ENCODE measurements at places on chromosomes 1 and 21.

DNA sequence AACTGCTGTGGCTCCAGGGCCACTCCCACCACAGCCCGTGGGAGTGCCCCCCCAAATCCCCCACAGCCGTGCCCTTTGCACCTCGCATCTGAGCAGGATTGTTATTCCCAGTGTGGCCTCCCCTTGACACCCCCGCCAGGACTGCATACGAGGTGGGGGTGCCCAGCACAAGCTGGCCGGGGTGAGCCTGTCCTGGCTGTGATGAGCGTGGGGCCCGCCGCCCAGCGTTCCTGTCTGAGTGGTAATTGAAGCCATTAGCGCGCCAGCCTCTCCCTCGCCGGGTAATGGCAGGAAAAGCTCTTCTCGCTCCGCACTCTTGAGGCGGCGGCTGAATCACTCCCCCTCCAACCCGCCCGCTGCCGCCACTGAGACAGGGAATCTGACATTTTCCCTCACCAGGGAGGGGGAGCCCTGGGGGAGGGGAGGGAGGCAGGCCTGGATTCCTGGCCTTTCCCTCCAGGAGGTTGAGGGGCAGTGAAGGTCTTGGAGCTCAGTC lies 27.7 kb downstream of the PTPRF start:
- no peak for DNase-seq

DNA sequence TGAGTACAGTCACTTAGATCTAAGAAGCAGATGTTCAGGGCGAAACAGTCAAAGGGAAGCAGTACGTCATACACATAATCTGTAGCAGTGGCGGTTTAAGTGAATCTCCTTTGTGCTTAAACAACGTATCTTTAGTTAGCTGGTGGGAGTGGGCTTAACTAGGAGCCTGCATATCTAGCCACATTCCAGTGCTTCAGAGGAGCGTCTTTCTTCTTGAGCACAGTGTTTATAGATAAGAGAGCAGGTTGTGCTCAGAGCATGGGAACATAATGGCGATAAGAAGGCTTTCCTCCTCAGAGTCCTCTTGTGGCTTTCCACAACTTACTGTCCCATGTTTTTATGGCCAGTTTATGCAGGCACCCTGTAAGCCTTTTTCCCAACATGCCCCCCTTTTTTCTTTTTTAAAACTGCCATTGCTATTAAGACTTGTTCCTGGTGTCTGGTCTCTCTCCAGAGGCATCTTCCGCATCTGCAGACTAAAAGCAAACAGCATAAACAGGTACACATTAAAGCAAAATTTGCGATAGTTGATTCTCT lies 3.2 kb downstream of the DAP3 start:
- no peaks in the 10 kb centered on the region for H3K36me3 ChIP-seq
- H3K27me3 ChIP-seq, result no peaks in the 10 kb centered on the region
- H3K4me3 ChIP-seq, result no peak overlapping the region
- no peak overlapping the region for H3K27ac ChIP-seq
- DNase-seq, result no peak
- no peaks in the 10 kb centered on the region for H3K4me1 ChIP-seq

DNA sequence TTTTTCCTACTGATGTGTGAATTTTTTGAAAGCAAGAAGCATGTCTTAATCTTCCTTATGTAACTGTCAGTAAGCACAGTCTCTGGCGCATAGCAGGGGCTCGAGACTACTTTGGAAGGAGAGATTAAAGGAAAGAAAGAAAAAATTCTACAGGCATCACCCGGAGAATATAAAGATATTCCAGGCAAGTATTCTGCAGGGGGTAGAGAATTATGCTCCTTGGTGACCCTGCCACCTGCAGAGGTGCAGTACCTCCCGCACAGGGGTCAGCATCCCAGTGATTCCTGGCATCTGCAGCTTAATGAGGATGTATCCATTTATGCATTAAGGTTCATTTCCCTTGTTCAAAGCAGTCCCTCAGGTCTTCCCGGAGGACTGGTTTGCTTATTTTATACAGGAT lies 87.6 kb upstream of the WLS start:
- no peaks in the 10 kb centered on the region for H3K36me3 ChIP-seq
- H3K4me3 ChIP-seq, result no peak overlapping the region
- H3K27ac ChIP-seq, result no peak overlapping the region
- no peaks in the 10 kb centered on the region for H3K27me3 ChIP-seq
- no peak for DNase-seq

DNA sequence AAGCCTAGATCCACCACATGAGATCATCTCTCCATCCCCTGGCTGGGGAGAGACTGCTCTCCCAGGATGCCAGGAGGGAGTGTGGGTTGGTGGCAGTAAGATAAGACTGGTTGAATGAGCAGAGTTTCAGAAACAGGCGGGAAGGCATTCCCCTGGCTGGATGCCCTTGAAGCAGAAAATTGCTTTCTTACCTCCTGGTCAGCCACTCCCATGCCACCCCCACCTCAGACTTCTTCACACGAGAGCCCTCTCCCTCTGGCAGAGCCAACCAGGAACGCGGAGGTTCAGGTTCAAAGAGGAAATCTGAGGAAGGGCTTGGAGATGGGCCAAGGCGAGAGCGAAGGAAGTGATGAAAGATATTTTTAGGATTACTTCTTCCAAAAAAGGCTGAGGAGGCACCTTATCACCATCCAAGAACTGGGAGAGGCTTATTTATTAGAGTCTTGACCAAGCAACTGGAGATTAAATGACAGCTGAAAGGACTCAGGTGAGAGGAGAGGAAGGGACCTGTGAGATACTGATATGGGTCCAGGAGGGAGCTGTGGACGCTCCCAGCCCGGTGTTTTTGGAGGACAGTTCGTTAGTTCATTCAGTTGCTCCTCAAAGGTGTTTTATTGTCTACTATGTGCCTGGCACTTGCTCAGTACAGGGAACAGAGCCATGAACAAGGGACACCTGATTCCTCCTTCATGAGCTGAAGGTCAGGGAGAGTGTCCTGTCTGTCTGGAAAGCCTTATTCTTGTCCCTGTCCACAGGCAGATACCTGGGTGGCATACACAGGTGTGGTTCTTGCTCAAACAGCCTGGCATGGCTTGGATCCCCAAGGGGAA lies 18.9 kb upstream of the SLC26A9 start:
- DNase-seq, result no peak
- no peak overlapping the region for H3K4me3 ChIP-seq
- no peak overlapping the region for H3K27ac ChIP-seq
- H3K27me3 ChIP-seq, result no peaks in the 10 kb centered on the region
- no peaks in the 10 kb centered on the region for H3K4me1 ChIP-seq

DNA sequence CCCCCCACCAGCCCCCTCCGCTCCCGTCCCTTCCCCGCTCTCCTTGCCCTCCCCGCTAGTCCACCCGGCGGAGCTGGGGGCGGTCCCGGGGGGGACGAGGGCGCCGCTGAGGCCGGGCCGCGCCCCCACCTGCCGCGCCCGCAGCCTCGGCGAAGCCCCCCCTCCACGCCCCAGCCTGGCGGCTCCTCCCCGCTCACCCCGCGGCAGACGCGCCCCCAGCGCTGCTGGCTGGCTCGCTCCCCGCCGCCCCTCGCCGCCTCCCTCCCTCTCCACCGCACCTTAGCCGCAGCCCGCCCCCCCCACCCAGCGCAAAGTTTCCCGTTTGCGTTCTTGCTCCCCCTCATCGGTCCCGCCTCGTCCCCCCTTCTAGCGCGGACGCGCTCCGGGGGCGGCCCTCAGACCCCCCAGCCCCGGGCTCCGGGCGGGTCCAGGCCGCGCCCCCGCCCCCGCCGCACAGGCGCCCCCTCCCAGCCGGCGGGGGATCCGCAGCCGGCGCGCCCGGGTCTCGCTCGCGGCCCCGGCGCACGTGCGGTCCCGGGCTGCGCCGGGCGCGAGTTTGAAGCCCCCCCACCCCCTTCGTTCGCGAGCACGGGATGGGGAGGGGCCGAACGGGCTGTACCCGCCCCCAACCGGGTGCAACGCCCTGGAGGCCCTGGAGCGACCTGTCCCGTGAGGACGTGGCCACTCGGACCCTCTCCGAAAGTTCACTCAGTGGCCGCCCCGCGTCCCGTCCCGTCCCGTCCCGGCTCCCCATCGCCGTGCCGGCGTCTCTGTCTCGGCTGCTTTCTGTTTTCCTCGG lies 623 bp downstream of the PTPRF start:
- peak overlapping the region; percentile 59 for H3K4me3 ChIP-seq
- H3K4me1 ChIP-seq, result no peaks in the 10 kb centered on the region
- no peak for DNase-seq

DNA sequence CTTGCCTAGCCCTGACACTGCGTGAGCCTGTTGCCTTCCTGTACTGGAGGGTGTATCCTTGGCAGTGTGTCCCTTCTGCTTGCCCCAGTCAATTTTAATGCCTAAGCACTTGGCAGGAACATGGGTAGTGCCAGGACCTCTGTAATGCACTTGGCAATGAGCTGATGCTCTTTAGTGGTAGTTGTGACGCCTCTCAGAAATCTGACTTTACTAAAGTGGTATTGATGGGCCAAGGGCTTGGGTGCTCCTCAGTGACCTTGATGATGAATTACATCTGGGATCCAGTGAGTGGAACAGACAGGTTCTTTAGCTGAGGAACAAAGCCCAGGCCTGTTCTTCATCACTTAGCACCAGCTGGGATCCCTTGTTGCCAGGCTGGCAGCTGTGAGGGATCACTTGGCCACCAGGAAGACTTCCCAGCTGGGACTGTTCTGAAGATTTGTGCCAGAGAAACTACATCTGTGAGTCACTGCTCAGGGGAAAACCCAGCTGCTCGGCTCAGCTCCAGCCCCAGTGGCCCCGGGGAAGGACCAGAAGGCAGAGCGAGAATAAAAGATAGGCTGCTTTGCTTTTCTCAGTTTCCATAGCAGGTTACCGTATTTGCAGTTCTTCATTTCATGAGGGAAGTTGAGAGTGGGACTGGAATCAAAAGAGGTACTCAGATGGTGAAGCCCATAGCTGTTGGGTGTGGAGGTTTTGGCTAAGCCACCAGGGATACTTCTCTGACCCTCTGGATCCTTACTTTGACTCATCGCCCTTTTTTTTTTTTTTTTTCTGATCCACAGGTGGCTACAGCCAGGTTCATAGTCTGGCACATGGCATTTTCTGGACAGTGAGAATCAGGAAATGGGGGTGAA lies 28.5 kb upstream of the KCNA2 start:
- H3K27me3 ChIP-seq, result no peaks in the 10 kb centered on the region
- no peak overlapping the region for H3K4me3 ChIP-seq
- no peak overlapping the region for H3K27ac ChIP-seq
- H3K36me3 ChIP-seq, result no peaks in the 10 kb centered on the region
- H3K4me1 ChIP-seq, result no peaks in the 10 kb centered on the region

DNA sequence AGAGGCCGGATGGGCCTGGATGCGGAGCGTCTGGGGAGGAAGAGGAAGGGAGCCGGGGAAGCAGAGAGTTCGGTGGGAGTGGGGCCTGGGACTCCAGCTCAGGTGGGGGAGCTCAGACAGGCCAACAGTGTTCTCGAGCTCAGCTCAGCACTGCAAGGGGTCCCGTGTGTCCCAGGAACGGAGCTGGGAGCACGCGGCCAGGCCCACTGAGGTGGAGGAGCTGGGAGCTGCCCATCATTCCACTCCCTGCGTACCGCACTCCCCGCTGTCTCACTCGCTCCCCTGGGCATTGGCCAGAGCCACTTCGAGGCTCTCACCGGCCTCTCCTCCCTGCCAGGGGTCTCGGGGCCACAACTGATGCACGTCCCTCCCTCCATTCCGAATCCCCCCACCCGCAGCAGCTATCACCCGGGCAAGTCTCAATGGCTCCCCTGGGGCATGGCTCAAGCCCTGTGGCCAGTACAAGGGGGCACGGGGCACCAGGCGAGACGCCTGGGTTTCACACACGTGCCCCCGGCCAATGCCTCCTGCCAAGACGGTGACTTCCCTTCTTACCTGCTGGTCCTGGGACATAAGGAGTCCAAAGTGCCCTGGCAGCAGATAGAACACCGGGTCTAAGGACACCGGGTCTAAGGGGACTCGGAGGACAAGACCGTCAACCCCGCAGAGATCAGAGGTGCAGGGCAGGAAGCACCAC lies 30.3 kb upstream of the COL6A2 start:
- no peaks in the 10 kb centered on the region for H3K36me3 ChIP-seq
- no peak for DNase-seq
- peak overlapping the region; percentile 95 for H3K27ac ChIP-seq
- H3K4me1 ChIP-seq, result no peaks in the 10 kb centered on the region
- H3K27me3 ChIP-seq, result peaks cover 4% of the 10 kb centered on the region

- peak overlapping the region; percentile 79 for H3K27ac ChIP-seq
- H3K27me3 ChIP-seq, result no peaks in the 10 kb centered on the region
- peaks cover 10% of the 10 kb centered on the region for H3K4me1 ChIP-seq
Observed at GRCh38 chr21:46079352-46080170, 18.4 kb upstream of the COL6A2 start.

GRCh38 chr21:37257511-37257966 lies 9.6 kb downstream of the VPS26C start:
- no peaks in the 10 kb centered on the region for H3K4me1 ChIP-seq
- H3K36me3 ChIP-seq, result no peaks in the 10 kb centered on the region
- H3K27me3 ChIP-seq, result no peaks in the 10 kb centered on the region

- peaks cover 14% of the 10 kb centered on the region for H3K4me1 ChIP-seq
- H3K4me3 ChIP-seq, result peak within 1 kb of the TSS; percentile 55
- H3K27ac ChIP-seq, result peak within 1 kb of the TSS; percentile 61
- DNase-seq, result peak; percentile 44
Observed at GRCh38 chr1:1540090-1540817, at the start of gene TMEM240. TSS of gene TMEM240 (minus strand) at chr1:1540624. CDS start at chr1:1540346, 278 bp downstream.

DNA sequence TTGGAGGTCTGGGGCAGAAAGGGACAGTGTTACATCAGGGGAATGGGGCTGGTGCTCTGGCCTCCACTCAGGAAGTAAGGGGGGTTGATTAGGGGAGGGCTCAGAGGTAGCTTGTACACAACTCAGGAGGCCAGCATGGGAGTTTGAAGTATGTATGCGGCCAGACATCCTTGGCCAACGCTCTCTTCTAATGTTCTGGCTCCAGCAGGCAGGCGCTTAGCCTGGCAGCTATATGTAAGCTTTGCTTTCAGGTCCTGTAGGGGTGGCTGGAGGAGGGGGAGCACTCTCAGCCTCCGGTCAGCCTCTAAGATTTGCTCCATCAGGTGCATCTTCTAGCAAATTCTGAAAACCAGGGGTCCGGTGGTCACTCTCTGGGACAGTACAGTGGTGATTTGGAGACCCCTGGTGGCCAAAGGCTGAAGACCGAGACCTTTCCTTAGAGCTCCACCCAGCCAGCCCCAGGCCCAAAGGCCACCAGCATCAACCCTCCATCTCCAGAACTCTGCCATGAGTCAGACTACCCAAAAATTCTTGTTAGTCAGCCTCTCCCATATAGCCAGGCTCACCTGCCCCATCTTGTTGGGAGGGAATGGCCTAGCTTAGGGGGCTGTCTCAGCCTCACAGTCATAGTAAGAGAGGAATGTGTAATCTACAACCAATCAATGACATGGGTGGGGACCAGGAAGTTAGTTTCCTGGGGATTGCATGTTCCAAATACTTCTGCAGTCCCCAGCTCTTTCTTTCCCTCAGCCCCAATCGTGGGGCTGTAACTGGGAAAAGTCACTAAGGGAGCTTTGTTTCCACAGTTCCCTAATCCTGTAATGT lies 9.7 kb upstream of the COL8A2 start:
- DNase-seq, result peak; percentile 45
- H3K27ac ChIP-seq, result peak overlapping the region; percentile 84
- no peaks in the 10 kb centered on the region for H3K36me3 ChIP-seq
- no peaks in the 10 kb centered on the region for H3K27me3 ChIP-seq
- no peak overlapping the region for H3K4me3 ChIP-seq
